Activated CD4-positive, CD25-positive, alpha-beta regulatory T cell (primary cell): ENCODE measurements at places on chromosomes 12 and 14.
A peak's percentile ranks its signal among the peaks of the same experiment; 100 is the strongest.

DNA sequence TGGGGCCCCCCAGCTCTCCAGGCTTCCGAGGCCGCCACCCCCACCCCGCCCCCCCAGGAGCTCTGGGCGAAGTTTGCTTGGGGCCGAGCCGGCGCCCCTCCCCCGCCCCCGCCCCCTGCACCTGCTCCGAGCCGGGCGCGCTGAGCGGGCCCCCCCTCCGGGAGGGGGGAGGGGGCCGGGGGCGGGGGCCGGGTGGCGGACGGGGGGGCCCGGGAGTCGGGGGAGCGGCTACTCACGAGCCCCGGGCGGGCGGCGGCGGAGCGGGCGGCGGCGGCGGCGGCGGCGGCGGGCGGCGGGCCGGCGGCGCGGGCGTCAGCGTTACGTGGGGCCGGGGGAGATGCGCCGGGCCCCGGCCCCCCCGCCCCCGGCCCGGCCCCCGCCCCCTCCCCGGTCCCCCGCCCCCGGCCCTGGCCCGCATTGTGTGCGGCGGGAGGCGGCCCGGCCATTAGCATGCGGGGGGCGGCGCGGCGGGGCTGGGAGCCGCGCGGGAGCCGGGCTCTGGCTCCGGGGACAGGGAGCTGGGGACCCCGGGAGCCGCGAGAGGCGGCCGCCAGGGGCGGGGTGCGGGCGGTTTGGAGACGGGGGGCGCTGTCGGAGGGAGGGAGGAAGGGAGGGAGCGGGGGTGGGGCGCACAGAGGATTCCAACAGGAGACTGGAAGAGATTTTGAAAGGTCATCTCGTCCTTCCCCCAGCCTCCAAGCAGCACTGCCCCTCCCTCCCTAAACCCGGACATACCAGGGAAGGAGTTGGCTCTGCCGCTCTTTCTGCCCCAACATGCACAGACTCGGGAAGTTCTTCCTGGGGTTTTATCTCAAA lies at the start of gene ZNF219:
Gene ZNF219 (minus strand): TSS at position 580 of the 816 bp plus-strand sequence. CDS start 5,064 bp downstream, outside the sequence.
- DNase-seq = no peak

DNA sequence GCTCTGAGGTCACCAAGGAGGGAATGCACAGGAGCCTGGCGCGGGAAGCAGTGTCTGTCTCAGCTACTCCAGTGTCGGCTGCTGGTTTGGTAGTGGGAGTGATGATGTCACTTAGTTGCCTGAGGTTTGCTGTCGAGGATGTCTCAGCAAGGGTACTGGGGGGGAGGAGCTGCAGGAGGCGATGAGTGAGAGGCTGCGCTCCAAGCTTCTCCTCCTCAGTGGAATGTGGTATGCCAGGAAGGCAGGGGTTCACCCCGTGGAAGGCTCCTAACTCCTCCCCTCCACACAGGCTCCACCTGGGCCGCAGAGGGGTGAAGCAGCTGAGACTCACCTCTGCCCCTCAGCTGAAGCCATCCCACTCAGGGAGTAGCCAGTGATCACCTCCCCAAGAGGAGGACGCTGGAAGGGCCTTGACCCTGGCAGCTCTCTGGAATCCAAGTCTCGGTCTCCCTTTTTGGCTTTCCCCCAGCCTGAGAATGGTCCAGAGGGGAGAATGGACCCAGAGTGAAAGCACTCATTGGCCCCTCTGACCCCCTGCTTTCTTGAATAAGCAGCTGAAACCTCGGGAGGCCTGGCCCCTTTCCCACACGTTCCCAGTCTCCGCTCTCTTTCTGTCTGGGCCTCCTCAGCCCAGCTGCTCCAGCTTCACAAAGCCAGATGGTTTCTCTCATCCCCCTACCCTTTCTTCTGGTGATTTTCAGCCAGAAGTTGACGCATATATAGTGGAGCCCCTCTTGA lies 178.9 kb upstream of the FKBP4 start:
- no peak for DNase-seq

- no peak for DNase-seq
Observed at GRCh38 chr12:5203274-5203673, 159.6 kb downstream of the KCNA5 start.

DNA sequence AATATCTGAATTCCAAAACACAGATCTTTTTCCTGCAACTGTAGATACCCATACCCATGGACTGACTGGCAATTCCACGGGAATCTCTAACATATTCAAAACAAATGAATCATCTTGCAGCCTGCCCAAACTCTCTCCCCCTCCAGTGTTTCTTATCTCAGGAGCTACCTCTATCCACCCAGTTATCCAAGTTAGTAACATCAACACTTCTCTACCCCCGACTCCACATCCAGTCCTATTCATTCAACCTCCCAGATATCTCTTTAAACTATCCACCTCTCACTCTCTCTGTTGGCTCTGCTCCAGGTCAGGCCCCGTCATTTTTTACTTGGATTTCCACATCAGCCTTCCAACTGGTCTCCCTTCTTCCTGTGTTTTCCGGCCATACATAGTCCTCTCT lies 6.7 kb upstream of the KCNH5 start:
- no peak for DNase-seq

DNA sequence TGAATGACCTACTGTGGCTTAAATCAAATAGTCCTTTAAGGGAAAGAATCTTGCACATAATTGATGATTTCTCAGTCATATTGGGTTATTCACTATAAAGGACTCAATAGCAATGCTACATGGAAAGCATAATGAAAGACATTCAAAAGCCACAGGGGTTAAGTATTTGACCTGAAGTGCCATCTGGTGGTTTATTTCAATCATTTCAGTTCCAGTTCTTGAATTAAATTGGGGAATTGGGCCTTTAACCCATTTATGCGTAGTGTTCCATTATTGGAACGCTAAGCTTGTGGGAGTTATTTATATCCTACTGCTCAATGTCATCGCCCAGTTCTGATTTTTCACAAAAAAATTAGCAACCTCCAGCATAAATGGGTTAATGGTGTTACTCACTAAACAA lies 41.3 kb upstream of the C12orf71 start:
- DNase-seq = no peak

GRCh38 chr14:50489851-50490250 lies 42.5 kb downstream of the MAP4K5 start:
- DNase-seq = no peak

GRCh38 chr12:45852508-45852907 lies 123.0 kb downstream of the ARID2 start:
- DNase-seq = no peak

GRCh38 chr12:118635276-118635675 lies 258.9 kb downstream of the SUDS3 start:
- DNase-seq = no peak

GRCh38 chr12:84043355-84043754 lies 869.2 kb downstream of the SLC6A15 start:
- no peak for DNase-seq

DNA sequence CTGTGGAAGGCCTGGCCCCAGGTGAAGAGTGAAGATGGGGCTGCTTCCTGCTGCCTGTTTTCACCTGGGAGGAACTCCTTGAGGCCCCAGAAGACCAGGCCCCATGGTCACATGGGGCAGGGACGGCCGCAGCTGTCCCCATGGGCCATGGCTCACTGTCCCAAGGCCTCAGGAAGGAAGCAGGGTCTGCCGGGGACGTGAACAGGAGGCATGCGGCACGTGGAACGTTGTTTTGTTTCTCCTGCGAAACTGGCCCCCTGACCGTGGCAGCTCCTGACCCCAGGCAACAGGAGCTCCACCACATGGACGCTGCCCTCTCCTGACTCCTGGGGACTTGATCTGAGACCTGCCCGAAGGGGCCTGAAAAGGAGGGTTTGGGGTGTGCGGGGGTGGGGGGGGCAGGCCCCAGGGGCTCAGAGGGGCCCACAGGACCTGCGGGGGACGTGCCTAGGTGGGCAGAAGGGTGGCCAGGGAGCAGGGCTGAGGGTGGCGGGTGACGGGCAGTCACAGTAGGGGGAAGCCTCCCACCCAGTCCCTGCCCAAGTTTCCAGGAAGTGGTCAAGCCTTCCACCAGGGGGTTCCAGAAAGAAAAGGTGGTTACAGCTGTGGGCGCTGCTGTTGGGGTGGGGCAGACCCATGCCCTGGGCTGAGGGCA lies 41.4 kb downstream of the LRCOL1 start:
- no peak for DNase-seq

DNA sequence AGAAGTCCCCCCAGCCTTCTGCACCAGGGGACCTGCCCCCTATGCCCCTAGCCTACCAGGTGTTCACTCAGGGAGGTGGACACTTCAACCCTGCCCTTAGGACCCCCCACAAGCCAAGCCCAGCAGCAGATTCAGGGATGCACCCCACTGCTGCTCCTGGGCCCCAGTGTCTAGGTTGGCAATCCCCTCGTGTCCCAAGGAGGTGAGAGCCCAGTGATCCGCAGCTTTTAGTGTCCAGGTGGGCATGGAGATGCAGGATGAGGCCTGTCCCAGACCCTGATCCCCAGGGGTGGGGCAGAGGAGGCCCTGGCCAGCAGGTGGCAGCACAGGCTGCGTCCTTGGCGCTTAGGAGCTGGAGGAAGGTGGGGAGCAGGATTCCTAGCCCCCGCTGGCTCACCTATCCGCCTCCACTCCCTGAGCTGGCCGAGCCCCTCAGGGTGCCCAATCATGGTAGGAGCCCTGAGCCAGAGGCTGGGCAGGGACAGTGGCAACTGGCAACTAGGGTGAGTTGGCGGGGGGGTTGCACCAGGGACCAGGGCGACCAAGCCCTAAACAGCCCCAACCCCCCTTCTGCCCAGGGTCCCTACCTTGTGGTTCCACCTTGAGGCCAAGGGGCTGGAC lies 4.1 kb downstream of the CKB start:
- DNase-seq = peak; percentile 40

GRCh38 chr14:52563120-52563519 lies 10.5 kb downstream of the GPR137C start:
- DNase-seq = no peak

DNA sequence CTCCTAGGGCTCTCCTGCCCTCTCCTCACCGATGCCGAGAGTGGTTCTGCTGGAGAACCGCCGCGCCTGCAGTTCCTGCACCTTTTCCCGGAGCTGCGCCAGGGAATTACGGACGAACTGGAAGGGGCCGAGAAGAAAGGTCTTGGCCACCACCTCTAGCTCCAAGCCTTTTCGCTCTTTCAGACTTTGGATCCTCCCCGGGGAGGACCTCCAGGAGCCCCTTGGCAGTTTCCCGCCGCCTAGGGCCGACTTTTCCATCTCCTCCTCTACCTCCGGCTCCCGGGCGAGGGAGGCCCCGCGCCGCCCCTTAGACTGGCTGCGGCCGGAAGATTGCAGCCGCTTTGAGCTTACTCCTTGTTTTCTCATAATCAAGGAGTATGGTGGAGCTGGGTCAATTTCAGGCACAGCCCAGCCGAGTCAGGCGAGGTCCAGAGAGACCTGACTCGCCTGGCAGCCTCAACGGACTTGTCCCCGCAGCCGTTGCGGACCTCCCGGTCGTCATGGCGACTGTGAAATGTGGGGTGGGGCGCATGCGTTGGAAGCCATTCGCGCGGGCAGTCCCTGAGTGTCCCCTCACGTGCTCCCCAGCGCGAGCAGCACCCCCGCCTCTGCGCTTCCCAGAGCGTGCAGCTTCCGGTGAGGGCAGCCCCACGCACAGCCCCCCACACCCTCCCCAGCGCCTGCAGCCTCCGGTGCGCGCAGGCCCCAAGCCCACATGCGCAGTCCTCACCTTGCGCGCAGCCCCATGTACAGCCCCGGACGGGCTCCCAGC lies at the start of gene DPY19L2:
Gene DPY19L2 (minus strand): TSS at position 466 of the 772 bp plus-strand sequence. CDS start 100 bp downstream, at position 366.
- peak; percentile 8 for DNase-seq

- DNase-seq = no peak
Observed at GRCh38 chr12:52191841-52192791, at the start of gene KRT80. Gene KRT80, minus strand, starts transcription at chr12:52192014. Its CDS starts 112 bp downstream, at chr12:52191902.

GRCh38 chr14:101072945-101073597 lies 169.5 kb upstream of the RTL1 start:
- no peak for DNase-seq

- no peak for DNase-seq
Observed at GRCh38 chr12:51471111-51471864, 46.7 kb downstream of the SLC4A8 start.

GRCh38 chr12:94898388-94898787 lies 105.1 kb downstream of the NDUFA12 start:
- no peak for DNase-seq

DNA sequence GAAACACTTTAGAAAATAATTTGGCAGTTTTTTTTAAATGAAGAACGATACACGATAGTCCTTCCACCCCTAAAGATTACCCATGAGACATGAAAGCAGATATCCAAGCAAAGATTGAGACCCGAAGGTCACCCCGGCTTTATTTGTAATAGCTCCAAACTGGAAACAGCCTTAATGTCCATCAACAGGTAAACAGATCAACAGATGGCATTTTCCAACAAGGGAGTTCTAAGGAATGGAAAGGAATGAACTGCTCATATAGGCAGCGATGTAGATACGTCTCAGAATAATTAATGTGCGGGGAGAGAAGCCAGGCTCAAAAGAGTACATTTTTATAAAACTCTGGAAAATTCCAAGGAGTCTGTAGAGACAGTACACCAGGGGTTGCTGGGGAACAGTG lies 23.7 kb upstream of the MEG3 start:
- DNase-seq = no peak

GRCh38 chr12:40645361-40645760 lies 46.9 kb upstream of the CNTN1 start:
- DNase-seq = no peak

GRCh38 chr14:64844272-64844671 lies 35.4 kb downstream of the SPTB start:
- DNase-seq = no peak

- no peak for DNase-seq
Observed at GRCh38 chr14:70152704-70153103, 36.0 kb downstream of the SLC8A3 start.
